ENCODE measurements at places on chromosomes 1 and 21.

GRCh38 chr1:7842517-7842916 lies 10.3 kb downstream of the UTS2 start:
- no peak for DNase-seq

- DNase-seq, result no peak
These were observed 8.8 kb upstream of the SRP9 start for GRCh38 chr1:225768662-225769426.

- no peak for DNase-seq
These were observed 19.0 kb downstream of the MRPS6 start for GRCh38 chr21:34092262-34092921.

- no peak for DNase-seq
These were observed 158.4 kb upstream of the DPT start for GRCh38 chr1:168887381-168887780.

- DNase-seq, result no peak
These were observed 1.4 kb downstream of the NCF2 start for GRCh38 chr1:183588827-183589226.
